Mesenteric fat pad (tissue), 1 donor: ENCODE measurements at places on chromosomes 13 and 19. TPM values are rescaled to one million over a fixed set of nuclear protein-coding genes. Genes with fewer than 3 reads are reported as not detected.

DNA sequence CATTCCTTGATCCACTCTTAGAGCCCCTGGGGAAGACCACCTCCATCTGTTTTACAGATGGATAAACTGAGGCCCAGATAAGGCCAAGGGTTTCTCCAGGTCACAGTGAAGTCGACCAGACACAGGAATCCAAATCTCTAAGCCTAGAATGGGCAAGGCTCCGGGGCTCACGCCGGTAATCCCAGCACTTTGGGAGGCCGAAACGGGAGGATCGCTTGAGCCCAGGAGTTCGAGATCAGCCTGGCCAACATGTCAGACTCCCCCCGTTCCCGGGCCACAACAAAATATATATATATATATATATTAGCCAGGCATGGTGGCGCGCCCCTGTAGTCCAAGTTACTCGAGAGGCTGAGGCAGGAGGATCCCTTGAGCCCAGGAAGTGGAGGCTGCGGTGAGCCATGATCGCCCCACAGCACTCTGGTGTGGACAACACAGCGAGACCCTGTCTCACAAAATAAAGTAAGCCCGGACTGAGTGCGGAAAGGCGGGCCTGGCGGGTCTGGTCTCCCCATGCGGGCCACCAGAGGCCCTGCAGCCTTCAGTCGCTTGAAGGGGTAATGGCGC lies 615 bp upstream of the RPL13A start:
- no peak for DNase-seq

GRCh38 chr13:26673890-26674289 lies 86.7 kb downstream of the GPR12 start:
- no peak for DNase-seq

GRCh38 chr19:49188626-49189200 lies 31.1 kb downstream of the TRPM4 start:
- DNase-seq: no peak

DNA sequence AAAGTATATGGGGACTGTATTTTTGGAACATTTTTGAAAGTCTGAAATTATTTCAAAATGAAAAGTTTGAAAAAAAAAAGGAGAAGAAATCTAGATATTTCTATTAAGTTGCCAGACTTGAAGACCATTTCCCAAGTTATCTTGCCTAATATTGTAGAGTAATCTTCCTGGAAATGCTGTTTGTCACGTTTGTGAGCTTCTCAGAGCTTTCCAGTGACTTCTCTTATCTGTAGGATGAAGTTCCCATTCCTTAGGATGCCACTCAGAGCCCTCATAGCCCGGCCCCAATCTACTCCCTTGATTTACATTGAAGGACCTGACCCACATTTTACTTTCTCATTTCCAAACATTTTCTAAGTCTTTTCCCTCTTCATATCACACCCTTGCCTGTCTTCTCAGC lies 23.6 kb downstream of the CEACAM8 start:
- no peak for DNase-seq

- no peak for DNase-seq
Measured at GRCh38 chr19:8569066-8569771, 8.0 kb downstream of the MYO1F start.

GRCh38 chr19:6070207-6070681 lies 40.1 kb downstream of the RFX2 start:
- no peak for DNase-seq

DNA sequence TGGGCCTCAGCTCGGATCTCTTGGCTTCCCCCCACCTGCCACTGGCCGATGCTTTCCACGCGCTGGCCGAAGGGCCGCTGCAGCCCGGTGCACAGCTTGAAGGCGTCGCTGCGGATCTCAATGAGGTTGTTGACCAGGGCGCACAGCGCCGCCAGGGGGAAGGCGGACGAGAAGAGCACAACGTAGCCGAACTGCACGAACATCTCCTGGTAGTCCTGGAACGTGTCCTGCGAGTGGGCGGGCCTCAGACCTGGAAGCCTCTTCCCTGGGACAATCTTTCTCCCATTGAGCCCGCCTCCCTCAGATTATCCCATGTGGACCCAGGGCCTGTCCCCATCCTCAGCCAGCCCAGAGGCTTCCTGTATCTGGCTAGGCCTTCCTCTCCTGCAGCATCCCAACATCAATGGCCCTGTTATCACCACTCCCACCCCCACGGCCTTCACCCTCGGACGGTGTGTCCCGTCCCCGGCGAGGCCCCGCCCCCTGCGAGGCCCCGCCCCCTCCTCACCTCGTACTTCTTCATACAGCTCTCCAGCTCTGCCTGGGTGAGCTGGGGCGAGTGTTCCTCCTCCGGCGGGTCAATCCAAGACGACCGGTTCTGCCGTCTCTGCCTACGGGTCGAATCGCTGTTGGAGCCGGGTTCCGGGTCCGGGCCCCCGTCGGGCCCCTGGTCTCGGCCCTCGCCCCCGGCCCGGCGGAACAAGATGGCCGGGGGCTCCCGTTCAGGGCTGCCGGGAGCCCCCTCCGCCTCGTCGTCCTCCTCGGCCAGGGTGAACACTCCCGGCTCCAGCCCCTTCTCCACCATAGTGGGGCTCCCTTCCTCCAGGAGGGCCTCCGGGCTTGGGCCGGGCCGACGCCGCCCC lies 6.8 kb downstream of the ANO8 start:
- DNase-seq: no peak

GRCh38 chr19:54199401-54199800 lies 1.3 kb upstream of the RPS9 start:
- DNase-seq: no peak

DNA sequence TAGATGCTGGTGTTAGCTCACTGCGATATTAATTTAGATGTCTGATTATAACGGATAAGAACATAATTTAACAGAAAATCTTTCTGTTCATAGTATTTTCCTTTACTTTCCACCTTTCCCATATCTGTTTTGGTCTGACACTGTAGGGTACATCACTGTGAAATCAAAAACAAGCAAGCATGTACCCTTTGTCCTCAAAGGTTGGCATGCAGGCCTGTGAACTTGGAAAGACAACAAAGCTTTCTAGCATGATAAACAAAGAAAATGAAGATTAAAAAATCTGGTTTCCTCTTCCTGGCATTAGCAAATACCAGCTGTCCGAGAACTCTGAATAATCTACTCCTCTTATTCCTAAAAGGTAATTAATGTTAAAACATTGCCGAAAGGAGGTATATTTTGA lies 31.6 kb downstream of the THSD1 start:
- DNase-seq: no peak

GRCh38 chr19:748274-748598 lies 2.7 kb upstream of the MISP start:
- DNase-seq: no peak

DNA sequence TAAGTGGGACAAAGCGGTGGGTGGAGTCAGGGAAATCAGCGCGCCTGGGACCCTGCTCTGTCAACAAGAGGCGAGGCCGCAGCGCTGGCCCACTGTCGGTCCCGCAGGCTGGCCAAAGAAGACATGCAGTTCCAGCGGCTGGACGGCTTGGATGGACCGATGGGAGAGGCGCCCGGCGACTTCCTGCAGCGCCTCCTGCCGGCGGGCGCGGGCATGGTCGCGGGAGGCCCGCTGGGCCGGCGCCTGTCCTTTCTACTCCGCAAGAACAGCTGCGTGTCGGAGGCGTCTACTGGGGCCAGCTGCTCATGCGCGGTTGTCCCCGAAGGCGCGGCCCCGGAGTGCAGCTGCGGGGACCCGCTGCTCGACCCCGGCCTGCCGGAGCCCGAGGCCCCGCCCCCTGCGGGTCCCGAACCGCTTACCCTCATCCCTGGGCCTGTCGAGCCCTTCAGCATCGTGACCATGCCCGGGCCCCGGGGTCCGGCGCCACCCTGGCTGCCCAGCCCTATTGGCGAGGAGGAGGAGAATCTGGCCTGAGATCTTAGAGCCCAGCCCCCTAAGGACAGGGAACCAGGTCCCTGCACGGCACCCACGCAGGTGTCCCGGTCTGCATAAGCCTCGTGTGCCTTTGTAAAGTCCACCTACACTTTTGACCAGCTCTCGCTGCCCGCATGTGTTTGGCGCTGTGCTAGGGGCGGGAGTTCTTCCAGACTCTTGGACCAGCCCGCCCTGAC lies 6.1 kb downstream of the BEST2 start:
- DNase-seq: peak; percentile 93

- peak; percentile 82 for DNase-seq
Measured at GRCh38 chr13:99982036-99982730, 599 bp downstream of the ZIC2 start.

GRCh38 chr13:33362986-33363727 lies 77.6 kb upstream of the STARD13 start:
- no peak for DNase-seq

- no peak for DNase-seq
Measured at GRCh38 chr13:23898101-23898500, 799 bp upstream of the C1QTNF9B start.

- peak; percentile 87 for DNase-seq
Measured at GRCh38 chr19:1396019-1396767, 5.1 kb downstream of the GAMT start.

- no peak for DNase-seq
Measured at GRCh38 chr13:107275945-107276614, 708.1 kb upstream of the ARGLU1 start.

DNA sequence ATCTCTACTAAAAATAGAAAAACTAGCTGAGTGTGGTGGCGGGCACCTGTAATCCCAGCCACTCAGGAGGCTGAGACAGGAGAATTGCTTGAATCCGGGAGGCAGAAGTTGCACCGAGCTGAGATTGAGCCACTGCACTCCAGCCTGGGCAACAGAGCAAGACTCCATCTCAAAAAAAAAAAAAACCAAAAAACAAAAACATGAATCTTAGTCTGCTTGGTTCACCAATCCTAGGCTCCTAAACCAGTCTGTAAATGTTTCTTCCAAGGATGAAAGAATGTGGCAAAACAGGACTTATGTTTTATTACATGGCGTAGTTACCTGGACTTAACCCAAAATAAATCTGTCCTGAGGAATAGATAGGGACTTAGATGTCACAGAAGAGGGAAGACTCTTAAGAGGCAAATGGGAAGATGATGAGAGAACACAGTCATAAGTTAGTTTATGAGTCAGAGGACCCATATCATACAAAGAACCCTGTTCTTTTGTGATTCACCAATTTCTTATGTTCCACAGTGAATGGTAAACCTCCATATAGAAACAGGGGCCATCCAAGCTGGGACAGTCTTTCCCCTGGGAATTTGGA lies 6.9 kb upstream of the FBXL3 start:
- no peak for DNase-seq

GRCh38 chr19:8391198-8392016 lies 1.2 kb downstream of the RAB11B start:
- no peak for DNase-seq

- DNase-seq: no peak
Measured at GRCh38 chr19:799076-799881, 2.0 kb downstream of the PTBP1 start.

DNA sequence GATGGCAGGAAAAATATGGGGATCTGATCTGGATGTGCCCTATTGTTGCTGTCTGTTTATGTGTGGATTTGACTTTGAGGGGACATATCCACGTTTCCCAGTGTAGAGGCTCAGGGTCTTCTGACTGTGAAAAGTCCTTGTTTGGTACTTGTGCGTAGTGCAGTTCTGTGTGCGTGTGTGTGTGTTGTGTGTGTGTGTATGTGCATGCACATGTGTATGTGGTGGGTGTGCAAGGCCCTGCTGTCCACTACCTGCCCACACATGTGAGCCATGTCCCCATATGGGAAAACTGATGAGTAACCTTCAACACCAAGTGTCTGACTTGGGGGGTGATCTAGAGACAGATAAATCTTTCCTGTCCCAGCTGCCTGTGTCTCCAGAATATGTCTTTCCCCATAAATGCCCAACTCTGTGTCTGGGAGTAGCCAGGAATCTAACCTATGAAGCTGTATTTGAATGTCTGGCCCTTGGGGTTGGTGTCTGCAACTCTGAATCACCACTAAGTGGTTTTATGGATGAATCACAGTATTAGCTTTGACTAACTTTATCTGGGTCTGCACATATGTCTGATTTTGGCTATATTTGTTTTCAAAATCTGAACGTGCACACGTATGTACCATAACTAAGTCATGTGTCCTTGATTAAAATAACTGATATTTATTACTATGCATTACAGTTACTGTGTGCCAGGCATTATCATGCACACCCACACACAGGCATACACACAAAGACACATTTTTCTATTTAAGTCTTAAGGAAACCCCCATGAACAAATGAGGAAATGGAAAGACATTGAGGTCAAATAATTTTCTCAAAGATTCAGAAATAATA lies 17.4 kb downstream of the KLK2 start:
- no peak for DNase-seq

GRCh38 chr13:97629601-97630272 lies 195.8 kb downstream of the RAP2A start:
- no peak for DNase-seq

- no peak for DNase-seq
Measured at GRCh38 chr13:27353166-27353583, 71.2 kb upstream of the GTF3A start.

- no peak for DNase-seq
Measured at GRCh38 chr19:8459520-8460270, 14.9 kb downstream of the HNRNPM start.

GRCh38 chr19:29812881-29813275 lies 1.1 kb downstream of the CCNE1 start:
- no peak for DNase-seq

DNA sequence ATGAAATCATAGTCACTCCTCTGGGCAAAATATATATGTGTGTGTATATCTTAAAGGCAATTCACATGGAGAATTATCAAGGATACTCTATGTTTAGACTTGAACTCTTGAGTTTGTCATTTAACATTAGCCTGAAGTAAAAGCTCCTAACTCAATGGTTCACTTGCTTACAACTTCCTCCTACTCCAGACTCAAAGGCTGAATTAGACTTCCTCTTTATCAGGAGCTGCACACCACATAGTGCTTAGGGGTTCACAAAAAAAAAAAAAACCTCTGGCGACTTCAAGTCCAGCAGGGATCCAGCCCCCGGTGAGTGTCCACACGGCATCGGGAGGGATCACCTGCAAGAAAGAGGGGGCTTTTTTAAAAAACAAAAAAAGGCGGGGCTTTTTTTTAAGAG lies 68.2 kb upstream of the LSM14A start:
- no peak for DNase-seq

DNA sequence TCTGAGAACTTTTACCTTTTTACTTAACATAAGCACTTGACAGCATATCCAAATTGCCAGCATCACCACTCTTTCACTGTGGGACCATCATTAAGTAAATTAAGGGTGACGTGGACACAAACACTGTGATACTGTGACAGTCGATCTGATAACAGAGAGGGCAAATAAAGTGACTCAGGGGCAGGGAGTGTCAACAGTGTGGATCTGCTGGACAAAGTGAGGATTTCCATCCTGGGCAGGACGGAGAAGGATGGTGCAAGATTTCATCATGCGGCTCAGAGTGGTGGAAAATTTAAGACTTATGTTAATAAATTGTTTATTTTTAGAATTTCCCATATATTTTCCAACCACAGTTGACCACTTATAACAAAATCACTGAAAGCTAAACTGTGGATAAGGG lies 60.0 kb upstream of the WDFY2 start:
- DNase-seq: no peak

- DNase-seq: peak; percentile 37
Measured at GRCh38 chr19:41711376-41712261, 3.2 kb downstream of the CEACAM5 start.

Gene SIGLECL1
- total RNA-seq: not detected

Gene PCDH20
- 0.10 TPM for total RNA-seq

Gene SYCN
- not detected for total RNA-seq

Gene GPC6
- 23.1 TPM for total RNA-seq

Gene ZNF681
- total RNA-seq: 0.96 TPM

Gene ANKRD24
- total RNA-seq: 1.4 TPM

Gene EDNRB
- 144 TPM for total RNA-seq

Gene KIR2DL4
- total RNA-seq: 0.22 TPM

Gene KIR2DL3
- total RNA-seq: not detected

Gene CGB1
- not detected for total RNA-seq

Gene FXYD1
- total RNA-seq: 47.3 TPM

Gene KLK15
- not detected for total RNA-seq

Gene ZGLP1
- total RNA-seq: 0.55 TPM

Gene PGLYRP1
- total RNA-seq: 1.6 TPM
